Umbilical cord (tissue), 2 donors: ENCODE measurements at places on chromosomes 2 and 18.

DNA sequence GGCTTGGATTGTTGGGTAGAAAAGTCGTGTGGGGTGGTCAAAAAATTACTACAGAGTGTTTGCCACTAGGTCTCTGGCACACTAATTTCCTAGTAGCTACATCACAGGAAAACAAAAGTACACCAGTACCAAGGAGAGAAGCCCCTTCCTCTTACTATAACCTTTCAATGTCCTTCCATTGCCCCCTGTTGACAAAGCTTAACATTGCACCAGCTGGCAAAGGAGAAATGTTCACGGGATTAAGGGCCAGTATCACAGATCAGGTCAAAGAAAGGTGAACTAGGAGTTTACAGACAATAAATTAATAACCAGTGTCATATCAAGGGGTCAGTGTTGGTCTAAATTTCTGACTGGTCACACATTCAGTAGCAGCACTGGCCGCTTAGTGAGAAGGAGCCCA lies 1139.6 kb upstream of the FAM98A start:
- DNase-seq: no peak

DNA sequence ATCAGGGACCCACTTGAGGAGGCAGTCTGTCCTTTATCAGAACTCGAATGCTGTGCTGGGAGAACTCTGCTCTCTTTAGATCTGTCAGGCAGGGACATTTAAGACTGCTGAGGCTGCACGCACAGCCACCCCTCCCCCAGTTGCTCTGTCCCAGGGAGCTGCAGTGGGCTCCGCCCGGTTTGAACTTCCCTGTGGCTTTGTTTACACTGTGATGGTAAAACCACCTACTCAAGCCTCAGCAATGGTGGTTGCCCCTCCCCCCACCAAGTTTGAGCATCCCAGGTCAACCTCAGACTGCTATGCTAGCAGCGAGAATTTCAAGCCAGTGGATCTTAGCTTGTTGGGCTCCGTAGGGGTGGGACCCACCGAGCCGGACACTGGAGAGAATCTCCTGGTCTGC lies 11.8 kb upstream of the LHCGR start:
- no peak for DNase-seq

- peak; percentile 8 for DNase-seq
These were observed 97.8 kb upstream of the AQP4 start for GRCh38 chr18:26963292-26963691.

- DNase-seq: no peak
These were observed 305.9 kb downstream of the HRH4 start for GRCh38 chr18:24766376-24766775.

DNA sequence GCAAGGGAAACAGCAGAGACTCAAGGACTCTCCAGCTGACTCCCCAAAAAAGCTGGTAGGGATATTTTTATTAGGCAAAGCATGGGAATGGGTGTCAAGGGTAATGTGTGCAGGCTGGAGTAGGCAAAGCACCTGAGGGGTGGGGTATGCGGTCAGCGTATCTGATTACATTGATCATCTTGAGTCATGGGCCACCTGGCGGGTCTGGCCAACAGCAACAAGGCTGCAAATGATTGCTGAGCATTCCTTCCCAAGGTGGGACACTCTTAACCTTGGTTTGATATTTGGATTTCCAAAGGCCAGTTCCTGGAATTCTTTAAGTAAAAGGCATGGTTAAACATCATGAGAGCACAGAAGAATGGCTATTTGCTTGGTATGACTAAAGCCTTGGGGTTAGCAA lies 32.6 kb upstream of the CCBE1 start:
- no peak for DNase-seq

DNA sequence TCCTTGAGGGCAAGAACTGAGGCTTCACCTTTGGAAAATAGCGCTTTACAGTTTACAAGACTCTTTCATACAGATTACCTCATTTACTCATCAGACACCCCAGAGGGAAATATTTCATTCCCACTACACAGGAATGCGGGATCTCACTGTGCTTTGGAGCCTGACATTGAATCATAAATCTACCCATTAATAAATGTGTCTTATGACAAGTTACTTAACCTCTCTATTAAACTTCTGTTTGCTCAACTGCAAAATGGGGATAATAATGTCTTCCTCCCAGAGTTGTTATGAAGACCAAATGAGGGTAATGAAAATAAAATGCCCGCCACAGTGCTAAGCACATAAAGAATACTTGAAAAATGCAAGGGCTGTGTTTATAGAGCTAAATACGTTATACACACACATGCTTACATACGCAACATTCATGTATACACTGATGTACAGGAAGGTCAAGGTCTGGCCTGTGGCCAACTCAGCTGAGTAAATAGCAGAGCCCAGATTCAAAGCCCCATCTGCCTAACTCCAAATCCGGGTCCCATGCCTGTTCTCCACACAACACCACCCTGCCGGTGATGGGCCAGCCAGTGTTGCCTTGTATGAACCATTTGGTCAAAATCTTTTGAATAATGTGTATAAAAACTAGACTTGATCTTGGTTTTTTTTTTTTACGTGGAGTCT lies 77.8 kb upstream of the STPG4 start:
- DNase-seq: no peak

GRCh38 chr2:240869956-240870875 lies 1.6 kb downstream of the AGXT start:
- no peak for DNase-seq
